Activated CD8-positive, alpha-beta memory T cell treated with anti-CD3 and anti-CD28 coated beads, Interleukin-2, amount 10 ng/mL, durations not matched to agents 7 days and 5 days (primary cell): ENCODE measurements at places on chromosomes 13 and 19. TPM values are rescaled to one million over a fixed set of nuclear protein-coding genes. Genes with fewer than 3 reads are reported as not detected.

GRCh38 chr19:19417628-19418245 is 12.3 kb downstream of the GATAD2A start:
- peaks cover 64% of the 10 kb centered on the region for H3K4me1 ChIP-seq
- DNase-seq, result no peak
- H3K4me3 ChIP-seq, result no peak overlapping the region
- H3K27me3 ChIP-seq, result no peaks in the 10 kb centered on the region
- H3K36me3 ChIP-seq, result peaks cover 23% of the 10 kb centered on the region
- H3K27ac ChIP-seq, result peak overlapping the region; percentile 27

DNA sequence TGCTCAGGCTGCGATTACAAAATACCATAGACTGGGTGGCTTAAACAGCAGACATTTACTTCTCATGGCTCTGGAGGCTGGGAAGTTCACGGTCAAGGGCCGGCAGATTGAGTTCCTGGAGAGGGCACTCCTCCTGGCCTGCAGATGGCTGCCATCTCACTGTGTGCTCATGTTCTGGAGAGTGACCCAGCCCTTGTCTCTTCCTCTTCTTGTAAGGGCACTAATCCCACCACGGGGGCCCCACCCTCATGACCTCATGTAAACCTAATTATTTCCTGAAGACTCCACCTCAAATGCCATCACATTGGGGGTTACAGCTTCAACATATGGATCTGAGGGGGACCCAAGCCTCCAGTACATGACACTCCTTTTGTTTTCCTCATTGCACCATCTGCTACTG is 56.0 kb upstream of the CLDN10 start:
- DNase-seq, result no peak
- no peak overlapping the region for H3K27ac ChIP-seq
- no peak overlapping the region for H3K4me3 ChIP-seq
- no peaks in the 10 kb centered on the region for H3K36me3 ChIP-seq
- H3K27me3 ChIP-seq, result peaks cover 7% of the 10 kb centered on the region
- H3K4me1 ChIP-seq, result no peaks in the 10 kb centered on the region

DNA sequence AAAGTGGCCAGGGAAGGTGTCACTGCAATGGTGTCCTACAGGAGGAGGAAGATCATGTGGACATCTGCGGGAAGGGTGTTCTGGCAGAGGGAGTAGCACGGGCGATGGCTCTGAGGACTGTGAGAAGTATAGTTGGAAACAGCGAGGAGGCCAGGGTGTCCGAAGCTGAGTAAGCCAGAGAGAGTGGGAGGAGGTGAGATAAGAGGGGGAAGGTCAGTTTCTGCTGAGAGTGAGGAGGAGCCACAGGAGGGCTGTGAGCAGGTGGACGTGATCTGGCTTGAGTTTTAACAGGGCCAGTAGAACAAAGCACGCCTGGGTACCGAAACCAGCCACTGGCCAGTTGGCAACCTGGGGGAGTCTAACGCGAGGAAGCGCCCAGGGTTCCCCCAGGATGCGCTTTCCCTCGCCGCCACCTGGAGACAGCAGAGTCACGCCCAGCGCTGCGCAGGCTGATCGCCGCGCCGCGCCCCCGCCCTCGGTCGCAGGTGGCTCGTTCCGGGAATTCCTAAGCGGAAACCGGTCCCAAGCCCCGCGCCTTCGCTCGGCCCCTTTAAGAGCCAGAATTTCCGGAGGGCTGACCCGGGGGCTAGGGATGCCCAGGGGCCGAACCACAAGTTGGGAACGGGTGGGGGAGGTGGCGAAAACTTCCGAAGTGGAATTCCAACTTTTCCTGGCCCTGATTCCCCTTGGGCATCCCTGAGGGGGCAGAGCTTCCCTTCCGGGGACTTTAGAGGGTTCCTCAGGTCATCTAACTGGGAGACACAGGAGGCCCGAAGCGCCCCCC is 1.1 kb upstream of the LSR start:
- peak overlapping the region; percentile 84 for H3K27ac ChIP-seq
- peak overlapping the region; percentile 79 for H3K4me3 ChIP-seq
- peaks cover 25% of the 10 kb centered on the region for H3K4me1 ChIP-seq
- peaks cover 19% of the 10 kb centered on the region for H3K36me3 ChIP-seq
- DNase-seq, result peak; percentile 57

- H3K36me3 ChIP-seq, result no peaks in the 10 kb centered on the region
- H3K4me3 ChIP-seq, result peak overlapping the region; percentile 80
- H3K27me3 ChIP-seq, result peaks cover 29% of the 10 kb centered on the region
- peaks cover 18% of the 10 kb centered on the region for H3K4me1 ChIP-seq
These were observed 564 bp downstream of the SPART start for GRCh38 chr13:36345438-36346221.

DNA sequence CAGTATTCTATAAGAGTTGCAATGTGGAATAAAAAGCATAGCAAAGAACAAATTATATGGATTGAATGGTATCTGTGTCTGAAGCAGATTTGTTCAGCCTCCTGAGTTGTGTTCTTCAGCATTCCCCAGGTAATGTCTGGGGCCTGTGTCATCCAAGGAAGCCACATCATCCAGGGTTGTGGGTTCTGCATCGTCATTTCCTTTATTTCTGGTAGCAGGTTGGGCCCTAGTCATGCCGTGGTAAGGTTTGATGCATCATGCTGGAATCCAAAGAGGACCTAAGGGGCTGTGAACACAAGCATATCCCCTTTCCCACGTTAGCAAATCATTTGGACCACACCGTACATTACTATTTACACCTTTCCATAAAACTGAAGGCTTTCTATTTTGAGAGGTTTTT is 131.0 kb upstream of the ZNF91 start:
- no peaks in the 10 kb centered on the region for H3K27me3 ChIP-seq
- H3K4me1 ChIP-seq, result no peaks in the 10 kb centered on the region
- no peak overlapping the region for H3K27ac ChIP-seq
- H3K4me3 ChIP-seq, result no peak overlapping the region
- no peak for DNase-seq

The IRGC gene
- not detected for total RNA-seq

DNA sequence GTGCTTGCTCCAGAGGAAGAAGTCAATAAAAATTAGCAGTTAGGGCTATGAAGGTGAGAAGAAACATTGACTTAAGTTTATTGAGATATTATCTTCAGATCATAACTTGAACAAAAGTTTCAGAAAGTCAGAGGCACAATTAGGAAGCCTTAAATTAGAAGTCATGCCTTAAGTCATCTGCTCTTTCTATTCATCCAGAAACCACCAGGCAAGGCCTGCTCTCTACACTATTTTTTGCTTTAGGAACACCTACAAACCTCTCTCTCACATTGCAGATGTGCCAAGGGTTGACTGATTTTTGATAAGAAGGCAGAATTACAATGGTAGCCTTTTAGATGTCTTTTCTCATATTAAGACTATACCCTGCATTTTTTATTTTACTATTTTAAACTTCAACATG is 268.7 kb downstream of the SPRY2 start:
- H3K27ac ChIP-seq, result no peak overlapping the region
- DNase-seq, result no peak
- H3K4me3 ChIP-seq, result no peak overlapping the region
- no peaks in the 10 kb centered on the region for H3K36me3 ChIP-seq
- H3K4me1 ChIP-seq, result no peaks in the 10 kb centered on the region
- H3K27me3 ChIP-seq, result no peaks in the 10 kb centered on the region

GRCh38 chr13:40498461-40498860 is 168.0 kb downstream of the FOXO1 start:
- H3K27me3 ChIP-seq, result no peaks in the 10 kb centered on the region
- DNase-seq, result no peak
- no peak overlapping the region for H3K4me3 ChIP-seq
- H3K27ac ChIP-seq, result no peak overlapping the region
- no peaks in the 10 kb centered on the region for H3K36me3 ChIP-seq

DNA sequence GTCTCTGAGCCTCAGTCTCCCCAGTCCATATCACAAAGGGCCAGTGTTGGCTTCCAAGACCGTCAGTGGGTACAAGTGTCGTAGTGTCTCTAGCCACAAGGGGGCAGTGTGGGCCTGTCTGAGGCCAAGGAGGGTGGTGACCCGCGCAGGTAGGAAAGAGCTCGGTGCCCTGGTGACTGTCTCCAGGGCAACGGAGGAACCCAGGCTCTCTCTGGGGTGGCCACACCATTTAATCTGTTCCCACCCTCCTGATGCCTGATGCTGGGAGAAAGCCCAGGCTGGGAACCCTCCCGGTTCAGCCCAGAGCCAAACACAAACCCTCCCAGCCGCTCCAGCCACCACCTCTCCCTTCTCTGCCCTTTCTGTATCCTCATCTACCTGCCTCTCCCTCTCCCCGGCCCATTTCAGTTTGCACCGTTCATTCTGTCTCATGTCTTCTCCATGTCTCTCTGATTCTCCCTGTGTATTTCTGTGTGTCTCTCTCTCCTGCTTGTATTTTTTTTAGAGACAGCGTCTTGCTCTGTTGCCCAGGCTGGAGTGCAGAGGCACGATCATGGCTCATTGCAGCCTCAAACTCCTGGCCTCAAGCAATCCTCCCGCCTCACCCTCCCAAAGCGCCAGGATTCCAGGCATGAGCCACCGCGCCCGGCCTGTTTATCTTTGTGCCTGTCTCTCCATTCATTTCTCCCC is 17.5 kb upstream of the MEIS3 start:
- no peak overlapping the region for H3K4me3 ChIP-seq
- H3K4me1 ChIP-seq, result peaks cover 49% of the 10 kb centered on the region
- no peak overlapping the region for H3K27ac ChIP-seq
- DNase-seq, result peak; percentile 86

DNA sequence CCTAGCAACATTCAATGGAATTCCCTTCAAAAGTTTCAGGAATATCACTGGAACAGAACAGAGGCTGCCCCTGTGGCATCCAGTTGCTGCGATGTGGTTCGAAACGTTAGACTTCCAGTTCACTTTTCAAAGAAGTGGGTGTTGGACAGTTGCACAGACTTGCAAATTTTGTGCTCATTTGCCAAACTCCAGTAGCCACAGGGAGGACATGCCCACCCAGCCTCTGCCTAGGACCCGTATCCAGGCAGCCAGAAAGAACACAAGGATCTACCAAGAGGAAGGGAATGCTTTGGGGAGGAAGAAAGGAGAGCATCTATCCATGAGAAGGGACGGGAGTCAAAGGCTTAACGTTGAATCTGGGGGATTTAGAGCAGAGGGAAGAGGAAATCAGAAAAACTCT is at the start of gene METTL21C:
TSS of gene METTL21C (minus strand) at position 108 of the 400 bp plus-strand sequence. CDS start 546 bp downstream, outside the sequence.
- H3K27ac ChIP-seq, result no peak within 1 kb of the TSS
- no peak for DNase-seq
- no peaks in the 10 kb centered on the region for H3K36me3 ChIP-seq
- peaks cover 40% of the 10 kb centered on the region for H3K27me3 ChIP-seq

DNA sequence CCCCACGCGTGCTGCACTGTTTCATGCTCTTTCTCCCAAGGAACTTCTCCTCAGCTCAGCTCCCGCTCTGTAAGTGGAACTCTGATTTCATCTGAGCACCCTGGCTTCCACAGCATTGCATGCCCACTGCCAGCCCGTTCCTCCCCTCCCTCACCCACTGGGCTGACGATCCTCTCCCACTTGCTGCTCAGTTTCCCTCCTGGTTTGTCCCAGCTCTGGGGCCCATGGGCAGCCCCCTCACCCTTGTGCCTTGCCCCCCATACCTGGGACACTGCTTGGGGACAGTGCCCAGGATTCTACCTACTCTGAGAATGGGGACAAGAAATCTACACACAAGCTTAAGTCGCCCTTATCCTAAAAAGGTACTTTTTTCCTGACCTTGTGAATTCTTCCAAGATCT is 115.9 kb upstream of the C1QTNF9B start:
- no peaks in the 10 kb centered on the region for H3K36me3 ChIP-seq
- H3K27me3 ChIP-seq, result peaks cover 2% of the 10 kb centered on the region
- DNase-seq, result no peak

DNA sequence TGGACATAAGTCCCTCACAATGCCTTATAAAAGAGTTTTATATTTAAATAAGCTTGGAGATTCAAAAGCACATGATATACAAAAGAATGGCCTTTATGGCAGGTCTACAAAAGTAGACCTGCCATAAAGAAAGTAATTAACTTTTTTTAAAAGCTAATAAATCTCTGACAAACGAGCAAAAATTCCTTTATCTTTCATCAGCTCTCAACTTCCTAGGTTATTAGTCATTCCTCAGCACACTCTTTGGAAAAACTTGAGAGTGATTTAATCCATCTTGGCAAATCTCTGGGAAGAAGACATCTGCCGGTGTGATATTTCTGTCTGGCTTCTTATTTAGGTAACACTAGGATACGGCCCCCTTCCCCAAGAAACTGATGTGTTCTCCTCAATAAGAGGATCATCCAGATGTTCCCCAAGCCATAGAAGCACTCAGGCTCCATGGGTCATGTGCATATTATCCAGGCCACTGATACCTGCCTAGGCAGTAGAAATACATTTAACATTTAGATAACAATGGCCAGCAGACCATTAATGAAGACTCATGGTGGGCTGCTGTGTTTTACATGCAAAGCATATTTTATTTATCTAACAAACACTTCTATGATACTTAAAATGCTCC is 372.7 kb downstream of the LIG4 start:
- no peak overlapping the region for H3K27ac ChIP-seq
- no peak for DNase-seq
- H3K4me1 ChIP-seq, result no peaks in the 10 kb centered on the region
- no peak overlapping the region for H3K4me3 ChIP-seq

- H3K4me3 ChIP-seq, result no peak overlapping the region
- peaks cover 8% of the 10 kb centered on the region for H3K4me1 ChIP-seq
- peaks cover 2% of the 10 kb centered on the region for H3K36me3 ChIP-seq
- H3K27me3 ChIP-seq, result peaks cover 9% of the 10 kb centered on the region
- no peak overlapping the region for H3K27ac ChIP-seq
These were observed 53.1 kb upstream of the CYSLTR2 start for GRCh38 chr13:48600374-48601364.

GRCh38 chr13:73531014-73531413 is 472.2 kb downstream of the KLF5 start:
- no peak for DNase-seq
- H3K27me3 ChIP-seq, result peaks cover 5% of the 10 kb centered on the region
- no peak overlapping the region for H3K4me3 ChIP-seq
- no peaks in the 10 kb centered on the region for H3K4me1 ChIP-seq

- H3K27ac ChIP-seq, result no peak overlapping the region
- peaks cover 7% of the 10 kb centered on the region for H3K4me1 ChIP-seq
- peaks cover 4% of the 10 kb centered on the region for H3K27me3 ChIP-seq
- H3K4me3 ChIP-seq, result no peak overlapping the region
These were observed 17.6 kb downstream of the CFAP97D2 start for GRCh38 chr13:114196629-114197028.

- peak overlapping the region; percentile 75 for H3K27ac ChIP-seq
- H3K4me1 ChIP-seq, result peaks cover 30% of the 10 kb centered on the region
- peak; percentile 86 for DNase-seq
- peaks cover 25% of the 10 kb centered on the region for H3K36me3 ChIP-seq
These were observed 4.6 kb upstream of the APC2 start for GRCh38 chr19:1445185-1445931.

DNA sequence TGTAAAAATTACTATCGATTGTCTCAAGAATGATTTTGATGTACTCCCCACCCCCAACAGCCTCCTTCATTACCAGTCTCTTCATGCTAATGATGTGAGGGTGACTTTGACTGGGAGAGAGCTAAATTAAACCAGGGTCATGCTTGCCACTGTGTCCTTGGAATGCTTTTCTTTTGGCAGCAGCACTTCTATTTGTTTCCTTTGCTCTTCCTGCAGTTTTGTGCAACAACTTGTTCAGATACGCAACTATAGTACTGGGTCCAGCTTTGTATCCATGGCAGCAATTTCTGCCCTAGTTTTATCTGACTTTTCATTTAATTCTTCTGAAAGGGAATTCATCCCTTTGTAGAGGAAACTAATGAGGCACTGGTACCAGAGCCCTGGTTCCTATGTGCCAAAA is 2792.1 kb downstream of the PCDH9 start:
- H3K4me1 ChIP-seq, result no peaks in the 10 kb centered on the region
- no peaks in the 10 kb centered on the region for H3K36me3 ChIP-seq
- H3K27ac ChIP-seq, result no peak overlapping the region
- no peak for DNase-seq
- H3K4me3 ChIP-seq, result no peak overlapping the region

The TSPAN16 gene
- not detected for total RNA-seq

The AZU1 gene
- total RNA-seq, result not detected
